Lower leg skin (tissue), 4 donors: ENCODE measurements at places on chromosomes 2 and 18. TPM values are rescaled to one million over a fixed set of nuclear protein-coding genes. Genes with fewer than 3 reads are reported as not detected.

DNA sequence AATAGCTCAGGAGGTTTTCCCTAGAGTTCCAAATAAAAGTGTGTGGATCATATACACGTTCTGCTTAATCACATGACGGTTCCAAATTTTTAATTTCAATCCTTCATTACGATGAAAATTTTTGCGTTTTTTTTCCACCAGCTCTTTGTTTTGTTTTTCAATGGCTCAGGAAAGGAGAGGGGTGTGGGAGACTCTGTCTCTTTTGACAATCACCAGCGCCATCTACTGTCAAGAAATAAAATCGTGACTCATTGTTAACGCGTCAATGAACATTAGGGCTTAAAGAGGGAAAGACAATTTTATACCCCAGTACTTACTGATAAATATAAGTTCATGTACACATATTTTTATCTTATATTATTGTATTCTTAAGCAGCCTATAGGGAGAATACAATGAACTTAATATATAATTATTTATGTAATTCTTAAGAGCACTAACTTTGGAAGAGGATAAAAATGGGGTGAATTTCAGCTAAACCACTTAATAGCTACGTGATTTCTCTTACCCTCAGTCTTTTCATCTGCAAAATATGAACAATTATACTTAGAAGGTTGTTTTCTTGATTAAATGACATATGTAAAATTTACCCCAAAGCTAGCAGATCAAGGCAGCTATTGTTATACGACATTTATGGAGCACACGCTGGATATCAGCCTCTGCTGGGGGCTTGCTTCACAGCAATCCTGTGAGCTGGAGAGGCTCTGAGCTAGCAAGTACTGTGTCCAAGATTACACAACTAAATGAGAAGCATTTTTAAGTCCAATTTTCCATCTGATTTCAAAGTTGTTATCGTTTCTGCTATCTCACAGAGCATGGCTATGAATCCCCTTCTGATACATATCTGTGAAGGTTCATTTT, 47.4 kb upstream of the RMDN2 start:
- DNase-seq, result no peak

- DNase-seq, result no peak
These were observed 37.7 kb upstream of the CNGA3 start for GRCh38 chr2:98308532-98308931.

TBR1 gene
- total RNA-seq, result 0.06 TPM

DRC1 gene
- not detected for total RNA-seq

LYPD1 gene
- total RNA-seq, result 0.32 TPM

DNA sequence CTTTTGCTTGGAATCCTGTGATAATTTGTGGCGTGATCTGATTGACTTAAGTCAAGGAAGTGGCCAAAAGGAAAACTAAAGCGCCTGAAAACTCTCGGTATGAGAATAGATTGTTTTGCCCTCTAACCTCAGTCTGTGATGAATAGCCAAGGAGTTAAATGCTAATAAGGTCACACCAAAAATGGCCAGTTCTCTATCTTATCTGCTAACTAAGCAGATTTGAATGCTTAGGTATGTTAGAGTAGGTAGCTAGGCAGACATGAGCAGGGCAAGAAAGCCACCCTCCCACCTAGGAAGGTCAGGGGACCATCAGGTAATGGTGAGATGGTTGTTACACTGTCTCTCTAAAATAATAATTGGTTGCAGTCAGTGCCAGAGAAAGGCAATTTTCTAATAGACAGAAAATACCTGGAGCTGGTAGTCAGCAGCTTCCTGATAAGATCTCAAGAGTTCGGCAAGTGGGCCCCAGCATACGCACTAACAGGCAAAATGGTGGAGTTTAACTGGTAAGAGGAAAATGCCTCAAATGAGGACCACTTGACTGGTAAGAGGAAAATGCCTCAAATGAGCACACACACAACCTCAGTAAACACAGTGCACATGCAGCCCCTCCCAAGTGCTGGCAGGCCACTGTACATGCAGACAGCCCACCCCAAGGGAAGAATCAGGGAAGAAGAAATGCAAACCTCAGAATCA, 468.4 kb downstream of the MBD2 start:
- DNase-seq, result no peak

CCDC68 gene
- total RNA-seq, result 1.1 TPM

DNA sequence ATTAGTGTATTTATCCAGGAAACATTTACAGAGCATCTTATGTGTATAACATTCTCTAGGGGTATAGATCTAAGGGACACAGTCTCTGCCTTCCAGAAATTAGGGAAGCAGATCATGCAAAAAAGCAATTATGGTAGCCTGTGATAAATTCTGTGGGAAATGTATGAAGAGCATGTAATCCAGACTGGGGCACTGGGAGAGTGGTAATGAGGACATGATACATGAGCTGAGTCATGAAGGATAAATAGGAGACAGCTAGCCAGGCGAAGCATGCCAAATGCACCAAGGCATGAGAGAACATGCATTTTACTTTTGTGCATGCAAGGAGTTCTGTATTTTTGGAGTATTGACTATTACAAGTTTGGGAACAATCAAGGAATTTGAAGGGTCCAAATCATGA, 8.9 kb upstream of the RPRM start:
- no peak for DNase-seq

- no peak for DNase-seq
These were observed 22.8 kb downstream of the HPCAL1 start for GRCh38 chr2:10325278-10326145.

DNA sequence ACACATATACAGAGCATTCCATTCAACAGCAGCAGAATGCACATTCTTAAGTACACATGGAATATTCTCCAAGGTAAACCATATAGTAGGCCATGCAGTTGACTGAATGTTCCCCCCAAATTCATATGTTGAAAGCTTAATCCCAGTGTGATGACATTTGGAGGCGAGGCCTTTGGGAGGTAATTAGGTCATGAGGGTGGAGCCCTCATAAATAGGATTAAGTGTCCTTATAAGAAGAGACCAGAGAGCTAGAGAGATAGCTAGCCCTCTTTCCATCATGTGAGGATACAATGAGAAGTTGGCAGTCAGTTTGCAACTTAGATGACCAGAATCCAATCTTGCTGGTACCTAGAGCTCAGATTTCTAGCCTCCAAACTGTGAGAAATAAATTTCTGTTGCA, 27.6 kb downstream of the TMEM185B start:
- DNase-seq, result no peak

GRCh38 chr2:146734042-146734820, 1110.6 kb upstream of the ACVR2A start:
- no peak for DNase-seq

EML6 gene
- 4.4 TPM for total RNA-seq

DNA sequence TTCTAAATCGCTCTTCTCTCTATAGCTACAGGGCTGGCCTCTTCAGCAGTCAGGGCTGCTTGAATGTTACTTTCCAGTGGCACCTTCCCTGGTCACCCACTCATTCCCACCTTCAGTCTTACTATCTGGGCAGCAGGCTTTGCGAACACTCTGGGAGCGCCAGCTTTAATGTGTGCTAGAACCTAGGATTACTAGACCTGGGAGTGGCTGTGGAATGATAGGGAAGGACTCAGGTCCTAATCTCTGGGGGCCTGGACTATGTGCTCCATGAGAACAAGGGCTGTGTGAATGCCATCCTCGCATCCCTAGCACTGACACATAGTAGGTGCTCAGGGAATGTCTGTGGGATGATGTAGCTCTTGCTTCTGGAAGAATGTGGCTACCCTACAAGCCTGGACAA, 57.6 kb downstream of the BCL2L11 start:
- DNase-seq, result no peak

DARS1 gene
- 58.7 TPM for total RNA-seq

DNA sequence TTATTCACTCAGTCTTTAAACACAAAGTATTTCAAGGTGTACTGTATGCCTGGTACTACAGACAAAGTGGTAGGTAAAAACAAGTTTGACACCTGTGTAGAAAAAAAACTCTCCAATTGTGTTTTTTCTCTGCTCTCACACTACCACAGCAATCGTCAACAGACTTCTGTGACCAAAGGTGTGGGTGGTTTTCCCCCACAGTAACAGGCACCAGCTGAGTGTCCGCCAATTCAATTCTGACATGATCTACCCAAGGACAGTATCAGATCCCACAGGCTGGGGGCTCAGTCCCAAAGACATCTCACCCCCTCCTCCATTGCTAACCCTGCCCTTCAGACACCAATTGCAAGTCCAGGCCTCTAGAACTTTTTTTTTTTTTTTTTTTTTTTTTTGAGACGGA, 71.2 kb downstream of the CD226 start:
- DNase-seq, result no peak

MITD1 gene
- 21.7 TPM for total RNA-seq

GALNT5 gene
- 0.08 TPM for total RNA-seq

KIAA2012 gene
- not detected for total RNA-seq

DNA sequence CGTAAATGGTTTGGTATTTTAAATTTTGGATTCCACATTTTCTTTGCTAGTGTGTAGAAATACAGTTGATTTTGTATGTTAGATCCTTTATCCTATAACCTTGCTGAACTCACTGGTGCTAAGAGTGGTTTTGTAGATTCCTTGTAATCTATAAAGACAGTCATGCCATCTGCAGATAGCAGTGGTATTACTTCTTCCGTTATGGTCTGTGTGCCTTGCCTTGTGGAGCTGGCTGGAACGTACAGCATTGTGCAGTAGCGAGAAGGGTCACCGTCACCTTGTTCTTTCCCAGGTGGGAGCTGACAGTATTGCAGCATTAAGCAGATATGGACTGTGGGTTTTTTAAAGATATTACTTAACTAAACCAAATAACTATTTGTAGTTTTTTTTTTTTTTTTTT, 33.7 kb downstream of the ATP9B start:
- no peak for DNase-seq

SCYGR4 gene
- total RNA-seq, result not detected

DNA sequence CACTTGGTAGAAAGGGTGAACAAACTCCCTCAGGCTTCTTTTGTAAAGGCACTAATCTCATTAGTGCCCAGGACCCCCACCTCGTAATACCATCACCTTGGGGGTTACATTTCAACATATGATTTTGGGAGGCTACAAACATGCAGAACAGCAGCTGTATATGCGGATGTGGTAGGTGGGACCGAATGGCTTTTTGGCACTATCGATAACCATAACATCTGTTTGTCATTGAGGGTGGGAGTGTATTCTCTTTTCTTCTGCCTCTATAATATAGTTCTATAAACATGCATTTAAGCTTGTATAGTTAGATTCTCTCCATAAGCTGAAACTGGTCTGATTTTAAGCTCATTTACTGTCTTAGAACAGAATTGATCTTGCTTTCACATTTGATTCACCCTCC, 239.1 kb upstream of the BOD1L2 start:
- DNase-seq, result no peak

- no peak for DNase-seq
These were observed 29.3 kb upstream of the MMADHC start for GRCh38 chr2:149616681-149617456.

LHCGR gene
- total RNA-seq, result not detected

VWC2L gene
- not detected for total RNA-seq

GRCh38 chr18:49769047-49769728, 44.1 kb downstream of the ACAA2 start:
- no peak for DNase-seq

ANKRD30B gene
- total RNA-seq, result not detected

- DNase-seq, result no peak
These were observed 16.9 kb downstream of the LDLRAD4 start for GRCh38 chr18:13235421-13235831.

DNA sequence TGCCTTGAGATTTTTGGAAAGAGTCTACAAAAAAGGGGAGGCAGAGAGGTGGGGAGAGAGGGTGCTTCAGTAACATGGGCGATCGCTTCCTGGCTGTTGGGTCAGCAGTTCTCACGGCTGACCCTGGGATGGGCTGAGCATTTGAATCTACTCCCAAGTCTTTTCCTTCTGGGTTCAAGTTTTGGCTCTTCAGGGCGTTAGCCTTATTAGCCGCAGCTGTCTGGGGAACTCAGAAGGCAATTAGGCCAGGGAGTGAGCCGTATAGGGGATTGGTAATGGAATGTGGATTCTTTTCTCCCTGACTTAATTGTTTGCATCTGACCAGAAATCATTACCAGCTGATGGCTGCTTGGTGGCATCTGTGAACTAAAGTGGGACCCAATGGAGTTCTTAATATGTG, 250.5 kb upstream of the SKOR2 start:
- DNase-seq, result no peak

IL36G gene
- 24.7 TPM for total RNA-seq

DNA sequence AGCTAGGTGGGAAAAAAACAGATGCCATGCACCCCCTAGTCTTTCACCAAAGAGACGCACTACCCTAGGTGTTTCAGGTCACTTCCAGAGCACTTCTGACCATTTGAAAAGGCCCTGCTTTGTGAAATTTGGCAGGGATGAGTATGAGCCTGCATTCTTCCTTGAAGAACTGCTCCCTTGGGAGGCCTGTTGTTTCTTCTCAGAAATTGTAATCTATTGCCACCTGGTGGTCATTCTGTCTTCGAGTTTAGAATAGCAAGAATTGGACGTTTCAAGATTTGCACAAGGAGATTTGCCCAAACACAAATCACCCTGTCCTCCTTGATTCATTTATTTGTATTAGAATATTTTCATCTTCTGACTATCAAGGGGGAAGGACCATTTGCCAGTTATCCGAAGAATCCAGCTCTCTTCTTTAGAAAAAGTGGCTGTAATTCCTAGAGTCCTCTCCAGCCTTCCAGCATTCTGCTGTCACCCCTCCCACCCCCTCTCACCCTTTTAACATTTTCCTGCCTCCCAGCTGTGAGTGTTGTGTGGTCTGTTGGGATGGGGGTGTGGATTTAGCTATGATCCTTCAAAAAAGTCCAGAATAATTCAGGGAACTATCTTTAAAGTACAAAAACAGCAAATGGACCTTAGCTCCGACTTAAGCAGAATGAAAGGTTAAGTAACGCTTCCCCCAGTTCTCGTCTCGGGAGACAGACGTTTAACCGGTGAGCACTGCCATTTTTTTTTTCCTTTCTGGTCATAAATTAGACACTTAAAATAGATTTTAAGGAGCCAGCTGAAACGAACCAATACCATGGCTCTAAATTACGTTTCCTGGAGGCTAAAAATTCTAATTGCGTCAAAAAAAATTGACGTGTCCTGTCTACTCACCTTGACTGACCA, 3.7 kb upstream of the GAD1 start:
- peak; percentile 77 for DNase-seq

GRCh38 chr2:75403991-75404428, 156.7 kb downstream of the EVA1A start:
- no peak for DNase-seq

DNA sequence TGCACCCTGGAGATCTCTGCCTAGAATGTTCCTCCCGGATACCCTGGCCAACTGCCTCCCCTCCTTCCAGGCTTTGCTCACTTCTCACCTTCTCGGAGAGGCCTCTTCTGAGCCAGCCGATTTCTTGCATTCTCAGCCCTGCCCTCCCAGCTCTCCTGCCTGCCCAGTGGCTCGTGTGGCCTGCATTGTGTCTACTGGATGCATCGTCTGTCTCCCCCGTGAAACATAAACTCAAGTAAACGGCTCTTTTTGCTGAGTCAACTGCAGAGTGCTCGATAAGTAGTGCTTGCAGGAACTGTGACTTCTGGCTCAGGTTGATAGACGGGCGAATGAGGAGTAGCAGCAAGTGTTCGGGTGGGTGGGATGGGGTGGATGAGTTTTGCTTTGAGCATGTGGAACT, 112.5 kb upstream of the ODC1 start:
- DNase-seq, result no peak

GRCh38 chr2:51263951-51264350, 232.0 kb upstream of the NRXN1 start:
- DNase-seq, result no peak

- DNase-seq, result no peak
These were observed 18.6 kb upstream of the SKA1 start for GRCh38 chr18:50356036-50356945.
